KG1 (cell line): ENCODE measurements at places on chromosomes 16 and 17.
A peak's percentile ranks its signal among the peaks of the same experiment; 100 is the strongest.

- no peak for DNase-seq
Measured at GRCh38 chr16:1929105-1929504, 10.9 kb upstream of the HS3ST6 start.

DNA sequence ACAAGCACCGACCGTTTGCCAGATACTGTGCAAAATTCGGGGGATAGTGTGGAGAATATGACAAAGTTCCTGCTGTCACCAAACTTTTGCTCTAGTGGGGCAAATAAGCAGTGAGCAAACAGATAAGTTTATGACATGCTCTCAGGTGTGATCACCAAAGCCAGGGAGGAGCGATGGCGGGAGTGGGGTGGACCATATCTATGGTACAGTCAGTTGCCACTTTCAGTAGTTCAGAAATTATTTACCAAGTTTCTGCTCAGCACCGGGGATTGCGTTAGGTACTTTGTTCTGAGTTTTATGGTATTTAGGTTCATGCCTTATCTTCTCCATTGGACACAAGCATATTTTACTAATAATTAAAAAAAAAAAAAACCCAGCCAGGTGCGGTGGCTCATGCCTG is 11.9 kb downstream of the MSI2 start:
- no peak for DNase-seq

DNA sequence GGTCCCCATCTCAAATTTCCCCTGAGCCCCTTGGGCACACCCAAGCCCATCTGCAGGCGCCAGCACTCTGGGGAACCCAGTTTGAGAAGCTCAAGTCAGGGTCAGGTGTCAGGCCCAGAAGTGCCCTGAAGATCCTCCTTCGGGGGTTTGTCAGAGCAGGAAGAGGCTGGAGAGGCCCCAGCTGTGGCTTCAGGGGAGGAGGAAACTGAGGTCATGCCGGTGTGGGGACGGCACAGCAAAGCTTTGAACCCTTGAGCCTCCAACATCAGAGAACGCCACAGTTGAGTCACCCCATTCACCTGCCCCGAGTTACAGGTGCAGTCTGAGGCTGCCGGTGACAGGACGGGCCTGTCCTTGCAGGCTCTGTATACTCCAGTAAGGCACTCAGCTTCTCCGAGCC is 140.2 kb upstream of the CIBAR2 start:
- DNase-seq = peak; percentile 20

DNA sequence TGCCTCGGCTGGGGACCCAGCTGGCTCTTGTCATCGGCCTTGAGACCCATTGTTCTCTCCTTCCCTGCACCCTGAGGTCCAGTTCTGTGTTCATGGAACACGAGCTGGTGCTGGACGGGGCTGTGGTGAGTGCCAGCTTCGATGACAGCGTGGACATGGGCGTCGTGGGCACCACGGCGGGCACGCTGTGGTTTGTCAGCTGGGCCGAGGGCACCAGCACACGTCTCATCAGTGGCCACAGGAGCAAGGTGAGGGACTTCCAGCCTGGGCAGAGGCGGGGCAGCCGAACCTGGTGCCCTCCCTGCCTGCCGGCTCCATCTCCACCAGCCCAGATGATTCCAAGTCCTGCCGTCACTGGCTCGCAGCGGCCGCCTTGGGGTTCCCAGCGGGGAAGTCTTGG is 5.3 kb upstream of the RHOT2 start:
- DNase-seq = no peak

DNA sequence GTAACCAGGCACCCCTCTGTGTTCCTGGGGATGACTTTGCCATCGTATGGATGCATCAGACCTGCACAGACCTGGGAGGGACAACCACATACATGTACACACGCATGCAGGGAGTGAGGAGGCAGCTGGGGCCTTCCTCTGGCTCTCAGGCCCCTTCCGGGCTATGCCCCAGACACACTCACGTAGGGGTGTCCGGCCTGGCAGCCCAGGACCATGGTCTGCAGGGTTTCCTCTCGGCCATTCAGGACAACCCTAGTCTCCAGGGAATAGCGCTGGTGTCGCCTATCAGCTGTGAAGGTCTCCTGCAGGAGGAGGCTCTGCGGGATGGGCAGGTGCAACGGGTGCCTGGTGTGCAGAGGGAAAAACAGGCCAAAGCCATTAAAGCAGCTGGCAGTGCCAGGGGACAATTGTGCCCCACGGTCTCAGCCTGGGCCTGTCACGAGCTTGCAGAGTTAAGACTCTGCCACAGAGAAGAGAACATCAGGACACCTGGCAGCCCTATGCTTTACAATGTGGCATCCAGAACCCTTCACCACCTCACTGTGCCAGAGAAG is 101.4 kb downstream of the RMI2 start:
- no peak for DNase-seq

DNA sequence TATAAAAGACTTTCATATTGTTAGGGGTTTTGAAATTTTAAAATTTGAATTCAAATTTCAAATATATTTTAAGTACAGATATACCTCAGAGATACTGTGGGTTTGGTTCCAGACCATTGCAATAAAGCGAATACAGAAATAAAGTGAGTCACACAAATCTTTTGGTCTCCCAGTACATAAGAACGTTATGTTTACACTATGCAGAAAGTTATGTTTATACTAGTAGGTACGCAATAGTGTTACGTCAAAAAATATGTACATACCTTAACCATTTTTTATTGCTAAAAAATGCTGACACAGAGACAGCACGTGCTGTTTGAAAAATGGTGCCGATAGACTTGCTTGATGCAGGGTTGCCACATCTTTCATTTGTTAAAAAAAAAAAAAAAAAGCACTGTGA is 19.7 kb downstream of the NUP88 start:
- no peak for DNase-seq

- DNase-seq = no peak
Measured at GRCh38 chr16:87345726-87346424, 28.7 kb upstream of the C16orf95 start.

DNA sequence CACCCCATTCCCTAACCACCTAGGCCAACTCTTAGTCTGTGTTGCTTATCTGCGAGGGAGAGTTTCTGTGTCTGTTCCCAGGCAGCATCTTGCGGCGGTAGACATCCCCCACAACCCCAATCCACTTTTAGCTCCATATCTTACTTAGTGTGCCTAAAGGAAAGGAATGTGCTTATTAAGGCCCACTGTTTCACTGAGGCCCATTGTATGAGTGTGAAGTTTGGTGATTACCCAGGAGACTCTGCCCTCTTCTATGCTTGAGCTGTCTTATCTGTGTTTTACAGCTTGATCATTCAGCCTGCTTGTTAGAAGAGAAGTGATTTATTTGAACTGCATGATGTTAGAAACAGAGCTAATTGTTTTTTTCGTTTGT is 10.3 kb upstream of the MLYCD start:
- DNase-seq = no peak

DNA sequence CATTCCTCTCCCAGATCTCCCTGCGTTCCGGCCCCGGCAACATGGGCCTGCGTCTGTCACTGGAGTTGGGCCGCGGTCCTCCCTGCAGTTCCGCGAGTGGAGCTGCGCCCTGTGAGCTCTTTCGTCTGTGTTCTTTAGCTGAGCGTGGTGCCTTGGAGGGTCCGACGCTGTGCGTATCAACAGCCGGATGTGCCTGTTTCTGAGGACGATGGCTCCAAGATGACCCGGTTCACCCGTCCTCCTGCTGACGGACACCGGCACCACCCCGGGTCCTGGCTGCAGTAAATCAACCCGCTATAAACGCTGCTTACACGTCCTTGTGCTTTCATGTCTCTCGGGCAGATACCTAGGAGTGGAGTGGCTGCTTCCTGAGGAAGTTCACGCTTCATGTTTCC is 44.8 kb upstream of the GNG13 start:
- no peak for DNase-seq

DNA sequence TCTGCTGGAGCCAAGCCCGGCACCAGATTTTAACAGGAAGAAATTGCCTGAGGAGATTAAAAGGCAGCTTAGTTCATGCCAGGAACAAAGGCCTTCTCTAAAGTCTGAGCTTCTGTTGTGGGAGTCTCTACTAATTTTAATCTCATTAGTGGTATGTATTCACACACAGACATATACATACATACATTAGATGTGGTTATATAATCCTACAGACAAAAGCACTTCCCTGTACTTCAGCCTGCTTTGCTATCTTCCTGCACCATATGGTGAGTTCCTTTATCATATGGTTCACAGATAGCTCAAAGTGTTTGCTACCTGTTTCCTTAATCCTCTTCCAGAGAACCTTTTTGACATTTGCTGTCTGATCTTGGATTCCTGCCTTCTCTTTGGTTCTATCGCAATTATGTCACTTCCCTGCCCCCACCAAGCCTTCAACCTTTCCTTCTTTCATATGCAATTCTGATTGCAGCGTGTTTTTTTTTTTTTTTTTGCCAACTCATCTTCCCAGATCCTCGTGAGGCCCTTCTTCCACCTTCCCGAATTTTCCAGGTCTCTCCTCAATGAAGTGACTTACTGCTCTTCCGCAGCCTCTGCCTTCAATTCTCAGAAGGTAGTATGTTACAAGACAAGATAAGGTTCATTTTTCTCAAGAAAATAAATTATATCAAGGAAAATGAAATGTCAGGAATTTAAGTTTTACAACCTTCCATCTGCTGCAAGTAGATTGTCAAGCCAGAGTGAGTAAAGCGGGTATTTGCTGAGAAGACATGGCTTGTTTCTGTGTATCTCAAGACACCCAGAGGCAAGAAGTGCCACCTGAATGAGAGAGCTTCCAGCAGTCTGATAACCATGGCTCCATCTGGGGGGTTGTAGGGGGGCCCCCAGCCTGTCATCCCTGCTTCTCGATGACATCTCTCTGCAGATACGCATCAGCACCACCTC is 120.2 kb upstream of the CACNG3 start:
- no peak for DNase-seq

DNA sequence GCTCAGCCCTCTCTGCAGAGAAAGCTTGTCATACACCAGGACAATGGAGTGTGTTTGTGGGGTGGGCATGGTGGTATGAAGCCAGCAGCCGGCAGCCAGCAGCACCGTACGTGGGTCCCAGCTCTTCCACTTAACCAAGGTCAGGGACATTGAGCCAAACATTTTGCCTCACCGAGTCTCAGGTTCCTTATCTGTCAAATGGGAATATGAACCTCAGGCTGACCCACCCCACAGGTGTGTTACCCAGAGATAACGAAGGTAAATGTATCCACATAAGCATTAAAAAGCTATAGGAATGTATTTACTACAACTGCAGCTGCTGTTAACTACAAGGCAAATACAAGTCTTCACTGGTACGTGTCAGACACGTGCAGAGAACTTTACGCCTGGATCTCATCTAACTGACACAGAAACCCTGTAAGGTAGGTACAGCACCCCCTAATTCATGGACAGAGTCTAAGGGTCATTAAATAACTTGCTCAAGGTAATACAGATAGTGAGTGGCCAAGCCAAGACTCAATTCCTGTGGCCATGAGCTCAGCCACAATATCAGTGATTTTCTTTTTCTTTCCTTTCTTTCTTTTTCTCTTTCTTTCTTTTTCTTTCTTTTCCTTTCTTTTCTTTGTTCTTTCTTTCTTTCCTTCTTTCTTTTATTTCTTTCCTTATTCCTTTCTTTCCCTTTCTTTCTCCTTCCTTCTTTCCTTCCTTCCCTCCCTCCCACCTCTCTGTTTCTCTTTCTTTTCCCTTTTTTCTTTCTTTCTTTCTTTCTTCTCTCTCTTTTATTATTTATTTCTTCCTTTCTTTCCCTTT is 990 bp downstream of the SLC5A11 start:
- DNase-seq = no peak
